ENCODE measurements at places on chromosomes 12 and 14.
A peak's percentile ranks its signal among the peaks of the same experiment; 100 is the strongest.

DNA sequence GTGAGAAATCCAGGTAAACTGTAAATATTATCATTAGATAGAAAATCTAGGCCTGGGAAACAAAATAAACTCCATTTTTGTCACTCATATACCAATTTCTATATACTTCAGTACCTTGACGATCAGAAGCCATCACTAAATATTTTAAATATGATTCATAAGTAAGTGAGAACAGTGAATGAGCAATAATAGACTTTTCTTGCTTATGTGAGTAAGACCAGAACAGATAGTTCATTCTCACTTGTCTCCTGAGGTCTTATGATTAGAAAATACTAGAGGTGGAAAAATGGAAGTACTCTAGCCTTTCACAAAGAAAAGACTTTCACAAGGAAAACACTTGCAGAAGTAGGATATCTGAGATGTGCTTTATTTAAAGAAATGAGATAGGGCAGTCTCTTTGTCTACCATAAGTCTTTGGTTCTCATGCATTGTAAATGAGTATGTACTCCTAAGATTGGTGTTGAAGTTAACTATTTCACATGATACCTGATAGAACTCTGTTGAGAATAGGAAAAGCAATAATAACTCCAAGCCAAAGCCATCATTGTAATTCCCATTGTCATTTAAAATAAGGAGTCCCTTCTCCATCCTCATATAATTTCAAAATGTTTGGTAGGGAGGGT lies 10.1 kb upstream of the SMCO3 start:
- no peak for DNase-seq

DNA sequence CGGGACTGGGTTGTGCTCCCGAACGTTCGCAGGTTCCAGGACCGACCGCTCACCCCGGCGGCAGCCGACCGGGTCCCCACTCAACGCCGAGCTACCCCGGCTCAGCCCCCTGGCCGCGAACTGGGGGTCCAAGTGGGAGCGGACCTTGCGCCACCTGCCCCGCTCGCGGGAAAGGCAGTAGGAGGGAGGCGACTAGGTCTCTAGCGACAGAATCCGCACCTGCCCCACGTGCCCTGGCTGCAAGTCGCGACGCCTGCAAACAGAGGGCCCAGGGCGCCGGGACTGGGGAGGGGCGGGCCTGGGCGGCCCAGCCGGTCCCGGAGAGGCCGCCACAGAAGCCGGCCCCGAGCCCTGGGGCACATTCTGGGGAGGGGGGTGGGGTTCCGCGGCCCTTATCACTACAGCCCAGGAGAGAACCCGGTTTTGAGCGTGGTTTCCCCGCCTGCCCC lies 239.2 kb upstream of the CPNE8 start:
- no peak for DNase-seq

GRCh38 chr14:102088012-102088792 lies 1.4 kb upstream of the HSP90AA1 start:
- DNase-seq: peak; percentile 20

GRCh38 chr14:69263771-69264170 lies 3.8 kb downstream of the GALNT16 start:
- DNase-seq: peak; percentile 23
